ENCODE measurements at places on chromosomes 1 and 21. TPM values are rescaled to one million over a fixed set of nuclear protein-coding genes. Genes with fewer than 3 reads are reported as not detected.

- DNase-seq, result no peak
These were observed 87.2 kb downstream of the PEX14 start for GRCh38 chr1:10561955-10562354.

DNA sequence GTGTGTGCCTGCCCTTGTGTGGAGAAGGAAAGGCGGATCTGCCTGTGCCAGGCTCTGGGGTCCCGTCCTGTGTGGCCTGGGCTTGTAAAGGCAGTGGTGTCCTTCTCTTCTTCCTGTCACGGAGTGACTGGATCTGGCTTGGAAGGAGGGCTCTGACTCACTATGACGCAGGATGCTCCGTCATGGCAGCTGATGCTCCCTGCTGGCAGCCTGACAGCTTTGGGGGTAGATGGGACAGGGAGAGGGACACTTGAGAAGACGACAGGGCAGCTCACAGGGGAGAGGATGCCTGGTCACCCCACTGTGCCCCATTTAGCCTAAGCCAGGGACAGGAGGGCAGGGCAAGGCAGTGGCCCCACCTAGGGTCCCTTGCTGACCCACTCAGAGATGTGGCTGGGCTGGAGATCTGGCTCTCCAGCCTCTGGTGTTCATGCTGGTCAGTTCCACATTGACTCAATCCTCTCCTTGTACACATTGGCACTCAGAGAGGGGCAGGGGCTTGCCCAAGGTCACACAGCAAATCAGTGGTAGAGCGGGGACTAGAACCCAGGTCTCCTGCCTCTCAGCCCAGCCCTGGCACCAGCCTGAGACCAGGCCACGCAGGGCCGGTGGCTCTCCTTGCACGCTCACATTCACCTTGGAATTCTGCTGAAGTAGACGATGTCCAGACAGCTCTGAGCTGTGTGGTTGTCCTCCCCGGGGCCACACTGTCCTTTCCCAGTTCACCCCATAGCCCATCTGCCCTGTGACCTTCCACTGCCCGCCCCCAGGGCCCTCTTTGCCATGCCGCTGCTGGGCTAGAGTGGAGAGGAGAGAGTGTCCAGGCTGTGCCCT, 2.8 kb upstream of the FAM131C start:
- DNase-seq, result peak; percentile 16

DNA sequence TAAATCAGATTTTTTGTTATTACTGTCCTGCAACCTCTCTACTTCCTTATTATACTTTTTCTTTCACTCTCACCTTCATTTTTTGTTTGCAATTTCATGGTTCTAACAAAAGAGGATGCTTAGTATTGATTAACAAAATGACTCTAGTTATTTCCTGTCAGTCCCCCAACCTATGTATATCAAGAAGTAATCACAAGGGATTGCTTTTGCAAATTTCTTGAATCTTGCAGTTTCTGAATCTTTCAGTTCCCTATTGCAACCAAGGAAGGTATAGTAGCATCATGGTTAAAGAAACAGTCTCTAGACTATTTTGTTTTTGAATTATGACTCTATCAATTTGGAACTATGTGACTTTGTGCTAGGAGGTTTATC, 446.9 kb downstream of the NEGR1 start:
- DNase-seq, result no peak

- DNase-seq, result no peak
These were observed 35.6 kb upstream of the USH2A start for GRCh38 chr1:216458812-216459211.

DNA sequence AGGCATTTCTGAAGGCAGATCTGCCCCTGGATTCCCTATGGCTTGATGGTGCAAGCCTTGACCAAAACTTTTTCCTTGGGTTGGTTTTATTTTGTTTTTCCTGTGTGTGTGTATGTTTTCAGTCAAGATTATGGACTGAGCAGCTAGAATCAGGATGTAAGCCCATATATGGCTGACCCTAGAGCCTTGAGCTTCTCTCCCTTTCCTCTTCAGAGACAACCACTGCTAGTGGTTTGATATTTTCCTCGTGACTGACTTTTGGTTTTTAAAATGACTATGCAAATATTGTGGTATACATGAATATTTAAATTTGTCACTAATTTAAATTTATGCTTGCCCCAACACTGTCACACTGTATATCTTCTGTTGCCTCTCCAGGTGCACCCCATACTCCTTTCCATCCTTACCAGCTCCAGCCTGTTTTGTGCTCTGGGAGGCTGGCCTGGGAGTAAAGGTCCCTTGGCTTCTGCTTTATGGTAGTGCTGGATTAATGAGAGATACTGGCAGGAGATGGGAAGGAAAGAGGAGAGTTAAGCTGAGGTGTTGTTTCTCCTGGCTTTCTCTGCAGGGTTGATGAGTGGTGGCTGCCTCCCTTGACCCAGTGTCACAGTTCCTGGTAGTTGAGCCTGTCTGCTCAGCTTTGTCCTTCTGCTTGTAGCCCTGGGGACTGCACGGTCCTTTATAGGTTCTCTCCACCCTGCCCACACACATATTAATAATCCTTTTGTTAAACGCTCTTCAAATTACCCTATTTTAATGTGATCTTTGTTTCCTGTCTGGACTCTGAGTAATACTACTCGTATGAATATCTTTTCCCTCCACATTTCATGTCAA, 44.4 kb downstream of the RWDD3 start:
- no peak for DNase-seq

DNA sequence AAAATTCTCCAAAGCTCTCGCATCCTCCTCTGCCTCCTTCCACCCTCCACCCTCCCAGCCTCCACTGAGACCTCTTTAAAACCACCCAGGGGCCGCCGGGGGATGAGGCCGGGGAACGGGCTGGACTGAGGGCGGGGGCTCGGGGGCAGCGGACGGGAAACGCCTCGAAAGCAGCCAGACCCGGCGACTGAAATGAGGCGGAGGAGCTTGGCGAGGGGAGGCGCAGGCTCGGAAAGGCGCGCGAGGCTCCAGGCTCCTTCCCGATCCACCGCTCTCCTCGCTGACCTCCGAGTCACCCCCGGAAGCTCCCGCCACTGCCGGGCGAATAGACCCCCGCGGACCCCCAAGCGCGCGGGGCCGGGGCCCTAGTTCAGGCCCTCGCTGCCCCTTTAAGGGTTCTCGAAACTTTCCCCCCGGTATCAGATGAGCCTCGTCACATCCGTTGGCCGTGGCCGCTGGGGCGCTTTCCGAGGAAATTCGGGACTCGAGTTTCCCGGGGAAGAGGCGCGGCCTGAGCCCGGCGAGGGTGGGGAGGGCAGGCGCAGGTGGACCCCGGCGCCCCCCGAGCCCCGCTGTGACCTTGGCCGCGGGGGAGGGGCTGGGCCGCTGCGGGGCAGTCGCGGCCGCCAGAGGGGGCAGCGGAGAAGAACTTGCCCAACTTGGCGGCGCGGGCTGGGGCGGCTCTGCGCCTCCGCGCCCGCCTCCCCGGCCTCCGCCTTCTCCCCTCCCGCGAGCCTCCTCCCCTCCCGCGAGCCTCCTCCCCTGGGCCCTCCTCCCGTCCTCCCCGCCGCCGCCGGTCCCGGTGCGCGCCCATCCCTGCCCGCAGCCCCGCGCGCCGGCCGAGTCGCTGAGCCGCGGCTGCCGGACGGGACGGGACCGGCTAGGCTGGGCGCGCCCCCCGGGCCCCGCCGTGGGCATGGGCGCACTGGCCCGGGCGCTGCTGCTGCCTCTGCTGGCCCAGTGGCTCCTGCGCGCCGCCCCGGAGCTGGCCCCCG, at the start of gene BACE2:
Gene BACE2 (plus strand): TSS at position 813 of the 995 bp plus-strand sequence. CDS start 104 bp downstream, at position 917.
- DNase-seq, result peak; percentile 2

- DNase-seq, result peak; percentile 17
These were observed 195.2 kb downstream of the PBX1 start for GRCh38 chr1:164754088-164754600.

- DNase-seq, result peak; percentile 84
These were observed 59.5 kb downstream of the ATP2B4 start for GRCh38 chr1:203686091-203686632.

Gene BMP8B
- 1.8 TPM for total RNA-seq

Gene DCDC2B
- not detected for total RNA-seq

Gene AGL
- 15.0 TPM for total RNA-seq

Gene F13B
- total RNA-seq, result not detected
